KBM-7 (cell line): ENCODE measurements at places on chromosomes 7 and 10.

DNA sequence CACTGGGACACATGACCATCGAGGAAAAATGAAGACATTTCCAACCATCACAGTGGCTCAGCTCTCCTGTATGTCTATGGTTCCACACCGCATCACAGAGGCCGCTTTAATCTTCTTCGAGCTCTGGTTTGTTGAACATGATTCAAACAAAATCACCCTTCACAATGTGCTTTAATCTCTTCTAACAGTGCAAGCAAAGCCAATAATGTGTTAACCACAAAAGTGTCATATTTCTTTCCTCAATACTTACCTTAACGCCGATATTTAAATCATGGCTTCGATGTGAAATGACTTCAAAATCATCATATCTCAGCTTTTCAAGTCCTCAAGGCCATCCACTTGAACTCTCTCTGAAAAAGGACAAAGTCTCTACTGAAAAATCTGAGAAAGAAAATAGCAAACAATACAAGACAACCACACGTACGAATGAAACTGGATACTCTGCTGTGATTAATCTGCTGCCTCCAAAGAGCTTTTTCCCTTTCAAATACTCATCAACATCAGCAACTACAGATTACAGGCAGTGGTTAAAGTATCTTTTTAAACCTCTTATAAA, 23.0 kb upstream of the SVIL start:
- DNase-seq = no peak

DNA sequence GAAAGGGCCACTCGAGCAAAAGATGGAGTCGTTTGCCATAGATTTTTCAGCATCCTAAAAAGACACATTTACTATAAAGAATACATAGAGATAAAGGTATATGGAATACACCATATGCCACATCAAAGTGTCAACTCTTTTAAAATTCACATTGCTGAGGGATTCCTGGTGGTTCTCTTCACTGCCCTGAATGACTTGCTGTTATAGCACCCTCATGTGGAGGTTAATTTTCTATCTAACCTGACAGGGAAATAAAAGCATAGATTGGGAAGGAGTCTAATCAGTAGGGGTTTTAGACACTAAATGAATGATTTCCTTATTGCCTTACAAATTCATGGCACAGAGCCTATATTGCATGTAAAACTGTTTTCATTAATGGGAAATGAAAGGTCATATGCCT, 25.9 kb downstream of the DNAH11 start:
- peak; percentile 19 for DNase-seq

GRCh38 chr10:45354261-45354660, 19.8 kb upstream of the ALOX5 start:
- DNase-seq = no peak

- no peak for DNase-seq
Observed at GRCh38 chr10:92356041-92356440, 65.1 kb downstream of the MARCHF5 start.

- DNase-seq = no peak
Observed at GRCh38 chr7:12716134-12716681, 28.8 kb downstream of the ARL4A start.

GRCh38 chr7:47266131-47266706, 315.7 kb downstream of the TNS3 start:
- DNase-seq = peak; percentile 76

GRCh38 chr10:62681211-62681940, 123.1 kb upstream of the ADO start:
- peak; percentile 77 for DNase-seq

GRCh38 chr10:101840102-101840684, 3.4 kb downstream of the KCNIP2 start:
- DNase-seq = no peak

GRCh38 chr10:117996709-117997108, 50.0 kb downstream of the RAB11FIP2 start:
- no peak for DNase-seq

- no peak for DNase-seq
Observed at GRCh38 chr7:132377015-132377414, 199.3 kb downstream of the PLXNA4 start.

DNA sequence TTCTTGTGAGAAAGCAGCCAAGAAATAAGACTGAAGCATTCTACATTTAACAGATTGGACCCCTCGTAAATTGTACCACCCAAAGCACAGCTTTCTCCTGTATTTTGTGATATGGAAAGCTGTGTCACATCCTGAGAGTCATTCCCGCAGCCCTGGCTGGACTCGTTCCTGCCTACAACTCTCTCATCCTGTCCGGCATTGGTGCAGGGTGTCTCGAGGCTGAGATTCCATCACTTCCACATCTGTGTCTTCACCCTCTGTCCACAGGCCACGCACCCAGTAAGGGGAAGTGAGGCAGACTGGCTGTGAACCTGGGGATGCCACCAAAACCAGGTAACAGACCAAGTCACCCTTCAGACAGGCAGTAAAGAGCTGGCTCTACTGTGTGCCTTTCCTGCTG, 146.2 kb upstream of the KLF6 start:
- no peak for DNase-seq

DNA sequence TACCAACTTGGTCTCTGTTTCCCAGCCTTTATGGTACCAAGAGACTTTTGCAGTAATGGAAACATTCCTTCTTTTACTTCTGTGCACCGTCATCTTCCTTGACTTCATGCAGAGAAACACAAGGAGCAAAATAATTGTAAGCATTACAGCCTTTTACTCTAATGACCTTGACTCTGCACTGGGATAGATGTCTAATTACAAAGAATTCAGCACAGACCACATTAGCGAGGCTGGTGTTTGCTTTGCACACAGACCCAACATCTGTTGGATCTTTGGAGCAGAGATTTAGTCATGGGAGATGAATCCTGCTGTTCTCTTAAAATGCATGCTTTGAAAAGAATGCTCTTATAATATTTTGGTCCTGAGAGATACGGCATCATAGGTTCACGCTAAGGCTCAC, 261.6 kb downstream of the TWIST1 start:
- no peak for DNase-seq

GRCh38 chr7:68087401-68087800, 1090.8 kb downstream of the TYW1 start:
- DNase-seq = no peak

GRCh38 chr7:134694767-134695166, 48.1 kb downstream of the BPGM start:
- DNase-seq = no peak

GRCh38 chr7:2641406-2642393, 9.9 kb downstream of the TTYH3 start:
- DNase-seq = peak; percentile 80

GRCh38 chr10:14604181-14605142, 170.2 kb downstream of the FAM107B start:
- DNase-seq = no peak

DNA sequence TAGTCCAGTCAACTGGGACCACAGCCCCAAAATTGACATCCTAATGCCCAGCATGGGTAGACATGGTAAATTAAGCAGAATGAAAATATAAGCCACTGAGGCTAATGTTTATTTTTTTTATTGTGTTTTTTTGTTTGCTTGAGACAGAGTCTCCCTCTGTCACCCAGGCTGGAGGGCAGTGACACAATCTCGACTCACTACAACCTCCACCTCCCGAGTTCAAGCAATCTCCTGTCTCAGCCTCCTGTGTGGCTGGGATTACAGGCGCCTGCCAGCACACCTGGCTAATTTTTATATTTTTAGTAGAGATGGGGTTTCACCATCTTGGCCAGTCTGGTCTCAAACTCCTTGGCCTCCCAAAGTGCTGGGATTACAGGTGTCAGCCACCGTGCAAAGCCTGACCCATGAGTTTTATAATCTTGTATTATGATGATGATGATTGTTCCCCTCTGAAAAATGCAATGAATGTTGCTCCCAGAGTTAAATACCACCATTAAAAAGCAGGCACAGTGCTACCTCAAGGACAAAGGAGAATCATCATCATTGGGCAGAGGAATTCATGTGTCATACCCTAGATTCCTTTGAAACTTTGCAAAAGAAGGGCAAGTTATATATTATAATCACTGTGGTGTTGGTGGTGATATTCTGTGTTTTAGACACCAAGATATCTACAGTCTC, 228.0 kb downstream of the PARD3 start:
- no peak for DNase-seq

DNA sequence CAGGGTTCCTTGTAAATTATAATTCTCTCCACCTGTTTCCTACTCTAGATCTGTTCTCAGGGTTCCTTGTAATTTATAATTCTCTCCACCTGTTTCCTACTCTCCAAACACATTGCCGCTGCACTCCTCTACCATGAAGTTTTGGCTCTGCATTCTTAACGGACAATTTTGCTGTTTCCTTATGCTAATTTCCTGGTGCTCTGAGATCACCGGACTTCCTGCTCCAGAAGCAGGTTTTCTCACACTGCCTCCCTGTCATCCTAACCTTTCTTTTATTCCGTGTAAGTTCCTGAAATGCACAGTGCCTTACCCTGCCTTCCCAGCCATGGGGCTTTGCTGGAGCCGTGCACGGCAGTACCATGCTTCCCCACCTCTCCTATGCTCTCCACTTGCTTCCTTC, 256.8 kb downstream of the PLXNA4 start:
- peak; percentile 14 for DNase-seq

DNA sequence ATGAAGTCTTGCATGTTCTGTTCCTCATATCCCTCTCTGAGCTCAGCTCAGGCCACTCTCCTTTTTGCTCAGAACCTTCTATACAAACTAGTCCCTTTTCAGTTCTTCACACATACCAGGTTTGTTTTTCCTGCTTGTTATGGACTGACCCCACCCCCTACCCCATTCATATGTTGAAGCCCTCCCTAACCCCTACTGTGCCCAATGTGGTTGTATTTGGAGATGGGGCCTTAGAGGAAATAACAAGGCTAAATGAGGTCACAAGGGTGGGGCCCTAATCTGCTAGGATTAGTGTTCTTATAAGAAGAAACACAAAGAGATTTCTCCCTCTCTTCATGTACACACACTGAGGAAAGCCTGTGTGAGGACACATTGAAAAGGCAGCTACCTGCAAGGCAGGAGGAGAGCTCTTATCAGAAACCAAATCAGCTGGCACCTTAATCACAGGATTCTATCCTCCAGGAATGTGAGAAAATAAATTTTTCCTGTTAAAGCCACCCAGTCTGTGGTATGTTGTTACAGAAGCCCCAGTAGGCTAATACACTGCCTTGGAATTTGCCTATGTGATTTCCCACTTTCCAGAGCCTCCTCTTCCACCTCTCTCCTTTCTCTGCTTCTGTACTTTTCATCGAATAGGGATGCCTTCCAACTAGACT, 67.3 kb upstream of the DNAJB12 start:
- no peak for DNase-seq

- peak; percentile 25 for DNase-seq
Observed at GRCh38 chr10:75049316-75050148, 61.9 kb upstream of the SAMD8 start.

- DNase-seq = no peak
Observed at GRCh38 chr7:34886856-34887255, 150.4 kb downstream of the DPY19L1 start.

DNA sequence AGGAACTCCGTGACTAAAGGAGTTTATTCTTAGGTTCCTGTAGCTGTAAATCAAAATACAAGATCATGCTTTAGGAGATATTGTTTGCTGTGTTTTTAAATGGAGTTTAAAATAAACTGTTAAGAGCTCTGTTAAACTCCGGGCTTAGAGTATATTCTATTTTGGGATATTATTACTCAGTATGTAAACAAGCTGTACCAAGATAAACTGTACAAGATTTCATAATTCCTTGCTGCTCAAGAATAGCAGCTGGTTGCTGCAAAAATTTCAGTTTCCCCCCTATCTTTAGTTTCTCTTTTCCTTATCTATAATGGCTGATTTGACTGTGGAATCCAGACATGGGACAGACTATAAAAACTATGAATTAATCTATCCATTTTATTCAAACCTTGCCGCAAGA, 215.7 kb downstream of the HTR7 start:
- DNase-seq = no peak

- DNase-seq = no peak
Observed at GRCh38 chr7:49866910-49867309, 93.5 kb downstream of the VWC2 start.

DNA sequence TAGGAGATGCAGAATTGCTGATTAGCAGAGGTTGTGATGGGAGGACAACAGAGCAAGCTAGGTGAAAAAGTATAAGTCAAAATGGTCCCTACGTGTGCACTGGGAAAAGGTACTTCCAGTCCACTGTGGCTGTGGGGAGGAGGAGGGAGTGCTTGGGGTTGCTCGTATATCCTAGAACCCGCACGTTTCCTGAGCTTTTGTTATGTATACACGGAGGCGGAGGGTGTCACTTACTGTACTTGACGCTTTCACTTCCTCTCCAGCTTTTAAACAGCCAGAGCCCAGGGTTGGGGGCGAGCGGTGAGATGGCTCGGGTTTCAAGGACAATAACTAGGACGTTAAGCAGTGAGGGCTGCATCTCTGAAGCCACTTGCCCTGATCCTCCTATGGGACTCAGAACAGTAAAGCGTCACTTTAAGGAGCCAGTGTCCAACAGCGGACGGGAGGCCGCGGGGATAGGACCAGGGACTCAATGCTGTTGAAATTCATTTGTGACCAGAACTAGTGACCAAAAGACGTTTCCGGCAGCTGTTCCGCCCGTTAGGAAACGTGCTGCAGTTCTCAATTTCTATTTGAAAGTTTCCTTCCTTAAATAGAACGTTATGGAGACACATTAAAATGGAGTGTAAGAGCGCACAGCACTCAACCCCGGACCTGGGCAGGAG, 985 bp upstream of the ETV1 start:
- DNase-seq = peak; percentile 80

- DNase-seq = no peak
Observed at GRCh38 chr10:125396676-125397075, 236.3 kb upstream of the CTBP2 start.

- DNase-seq = no peak
Observed at GRCh38 chr7:51123322-51124019, 193.1 kb downstream of the COBL start.

DNA sequence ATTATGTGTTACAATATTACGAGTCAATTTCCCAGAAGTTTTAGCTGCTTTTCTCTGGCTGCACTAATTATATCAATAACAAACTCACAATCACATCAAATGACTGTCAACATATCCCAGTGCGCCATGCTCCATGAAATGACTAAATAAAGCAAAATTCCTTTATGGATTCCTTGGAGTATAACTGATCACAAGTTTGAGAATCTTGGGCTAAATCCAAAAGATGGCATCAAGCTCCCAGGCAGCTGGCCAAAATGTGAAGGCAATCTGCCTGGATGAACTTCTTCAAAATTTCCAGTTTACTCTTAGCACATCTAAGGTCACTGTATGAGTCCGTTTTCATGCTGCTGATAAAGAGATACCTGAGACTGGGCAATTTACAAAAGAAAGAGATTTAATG, 210.8 kb downstream of the CCSER2 start:
- no peak for DNase-seq

GRCh38 chr10:32348297-32349198, 1.6 kb upstream of the EPC1 start:
- no peak for DNase-seq

GRCh38 chr10:60896033-60896432, 48.0 kb downstream of the RHOBTB1 start:
- no peak for DNase-seq

GRCh38 chr7:138668229-138668596, 32.9 kb downstream of the SVOPL start:
- no peak for DNase-seq

- no peak for DNase-seq
Observed at GRCh38 chr7:22597844-22598243, 97.9 kb upstream of the STEAP1B start.

- DNase-seq = no peak
Observed at GRCh38 chr7:95104739-95105138, 197.3 kb downstream of the PPP1R9A start.
